ENCODE measurements at places on chromosomes 12 and 14.

DNA sequence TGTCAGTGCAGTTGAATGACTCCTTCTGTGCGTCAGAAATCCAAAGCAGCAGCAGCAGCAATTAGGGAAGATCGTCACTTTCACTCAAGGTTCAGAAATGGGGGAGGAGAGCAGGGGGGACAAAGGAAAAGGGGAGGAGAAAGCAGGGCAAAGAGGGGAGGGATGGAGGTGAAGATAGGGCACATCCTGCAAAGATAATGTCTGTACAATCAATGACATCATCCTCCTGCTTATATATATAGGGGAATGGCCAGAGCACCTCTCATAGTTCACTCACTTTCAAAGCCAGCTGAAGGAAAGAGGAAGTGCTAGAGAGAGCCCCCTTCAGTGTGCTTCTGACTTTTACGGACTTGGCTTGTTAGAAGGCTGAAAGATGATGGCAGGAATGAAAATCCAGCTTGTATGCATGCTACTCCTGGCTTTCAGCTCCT is at the start of gene NTS:
Gene NTS, plus strand, starts transcription at position 265 of the 431 bp plus-strand sequence. Its CDS starts 109 bp downstream, at position 374.
- no peak for DNase-seq

- DNase-seq, result no peak
Measured at GRCh38 chr12:109113661-109114321, 2.6 kb upstream of the ACACB start.

GRCh38 chr14:89165189-89166181 is 251.5 kb downstream of the FOXN3 start:
- DNase-seq, result no peak

- DNase-seq, result no peak
Measured at GRCh38 chr12:107487011-107487680, 198.5 kb upstream of the PWP1 start.

GRCh38 chr12:95178136-95178535 is 39.1 kb downstream of the FGD6 start:
- no peak for DNase-seq

GRCh38 chr12:72010356-72010755 is 71.7 kb downstream of the TPH2 start:
- DNase-seq, result no peak
